ENCODE measurements at places on chromosomes 6 and 20.

GRCh38 chr20:15310361-15310760 lies 972.9 kb upstream of the FLRT3 start:
- no peak for DNase-seq

DNA sequence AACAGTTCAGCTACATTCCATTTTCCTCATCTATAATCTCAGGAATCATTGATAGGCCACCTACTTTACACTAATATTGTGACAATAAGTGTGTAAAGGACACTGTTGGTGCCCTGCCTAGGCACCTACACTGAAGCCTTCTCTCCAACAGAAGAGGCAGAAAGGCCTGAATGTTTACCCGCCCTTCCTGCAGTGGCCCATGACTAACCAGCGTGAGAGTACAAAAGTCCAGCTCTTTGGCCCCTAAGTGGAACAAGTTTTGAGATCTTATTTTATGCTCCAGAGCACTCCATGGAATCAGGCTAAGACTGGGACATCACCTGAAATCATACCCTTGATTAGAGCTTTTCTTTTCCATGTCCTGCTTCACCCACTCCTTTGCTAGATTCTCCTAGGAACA lies 359.7 kb downstream of the ARHGAP18 start:
- DNase-seq: no peak

GRCh38 chr6:84137051-84137375 lies 90.4 kb downstream of the CEP162 start:
- no peak for DNase-seq

DNA sequence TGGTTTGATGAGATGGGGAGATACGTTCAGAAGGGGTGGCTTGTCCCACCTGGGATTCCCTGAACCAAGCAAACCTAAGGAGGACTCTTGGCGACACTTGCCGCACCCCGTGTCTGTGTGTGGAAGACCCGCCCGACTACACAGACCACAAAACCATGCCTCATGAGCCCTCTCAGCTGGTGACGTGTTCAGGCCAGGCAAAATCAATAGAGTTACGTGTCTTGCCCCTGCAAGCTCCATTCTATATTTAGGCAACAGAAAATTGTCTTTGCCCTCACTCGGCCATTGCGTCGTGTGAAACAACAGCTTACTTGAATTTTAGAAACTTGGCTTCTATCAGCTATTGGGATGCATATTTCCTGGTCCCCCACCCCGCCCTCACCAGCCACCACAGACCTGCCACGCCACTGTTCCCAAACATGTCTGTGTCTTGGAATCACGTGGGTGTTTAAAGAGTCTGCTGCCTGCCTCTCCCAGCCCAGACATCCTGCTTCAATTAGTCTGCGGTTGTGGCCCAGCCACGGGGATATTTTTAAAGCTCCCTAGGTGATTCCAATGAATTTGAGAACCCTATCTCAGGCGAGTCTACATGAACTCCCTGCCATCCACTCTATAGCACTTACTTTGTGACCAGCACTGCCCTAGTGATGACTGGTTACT lies 279.2 kb upstream of the EXOC2 start:
- DNase-seq: no peak

DNA sequence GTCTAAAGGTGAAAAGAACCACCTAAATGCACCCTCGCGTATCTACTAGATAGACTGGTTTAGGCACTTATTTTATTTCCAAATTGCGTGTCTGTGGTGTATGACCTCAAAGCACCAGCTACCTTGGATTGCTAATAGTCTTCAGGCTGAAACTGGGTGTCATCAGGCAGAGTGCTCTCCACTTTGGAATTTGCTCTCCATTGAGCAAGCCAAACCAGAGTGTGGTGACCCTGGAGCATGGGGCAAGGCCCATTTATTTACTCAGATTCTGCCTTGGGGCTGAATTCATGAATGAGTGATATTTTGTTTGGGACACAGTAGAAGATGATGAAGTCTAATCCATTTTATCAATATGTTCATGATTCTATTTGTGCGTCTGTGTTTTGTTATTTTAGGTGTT lies 812.8 kb upstream of the SLC35B3 start:
- DNase-seq: no peak

DNA sequence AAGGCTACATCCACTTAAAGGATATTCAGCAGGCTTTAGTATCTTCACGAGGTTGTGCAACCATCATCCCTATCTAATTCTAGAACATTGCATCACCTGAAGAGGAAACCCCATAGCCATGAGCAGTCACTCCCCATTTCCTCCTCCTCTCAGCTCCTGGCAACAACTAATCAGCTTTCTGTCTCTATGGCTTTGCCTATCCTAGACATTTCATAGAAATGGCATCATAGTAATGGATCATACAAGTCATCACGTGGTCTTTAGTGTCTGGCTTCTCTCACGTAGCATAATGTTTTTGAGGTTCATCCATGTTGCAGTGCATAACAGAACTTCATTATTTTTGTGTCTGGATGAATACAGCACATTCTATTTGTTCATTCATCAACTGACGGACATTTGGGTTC lies 20.5 kb downstream of the SNAI1 start:
- no peak for DNase-seq

GRCh38 chr6:147204060-147204785 lies at the start of gene STXBP5:
TSS of gene STXBP5 (plus strand) at chr6:147204417. CDS start at chr6:147204533, 116 bp downstream.
- DNase-seq: peak; percentile 39

DNA sequence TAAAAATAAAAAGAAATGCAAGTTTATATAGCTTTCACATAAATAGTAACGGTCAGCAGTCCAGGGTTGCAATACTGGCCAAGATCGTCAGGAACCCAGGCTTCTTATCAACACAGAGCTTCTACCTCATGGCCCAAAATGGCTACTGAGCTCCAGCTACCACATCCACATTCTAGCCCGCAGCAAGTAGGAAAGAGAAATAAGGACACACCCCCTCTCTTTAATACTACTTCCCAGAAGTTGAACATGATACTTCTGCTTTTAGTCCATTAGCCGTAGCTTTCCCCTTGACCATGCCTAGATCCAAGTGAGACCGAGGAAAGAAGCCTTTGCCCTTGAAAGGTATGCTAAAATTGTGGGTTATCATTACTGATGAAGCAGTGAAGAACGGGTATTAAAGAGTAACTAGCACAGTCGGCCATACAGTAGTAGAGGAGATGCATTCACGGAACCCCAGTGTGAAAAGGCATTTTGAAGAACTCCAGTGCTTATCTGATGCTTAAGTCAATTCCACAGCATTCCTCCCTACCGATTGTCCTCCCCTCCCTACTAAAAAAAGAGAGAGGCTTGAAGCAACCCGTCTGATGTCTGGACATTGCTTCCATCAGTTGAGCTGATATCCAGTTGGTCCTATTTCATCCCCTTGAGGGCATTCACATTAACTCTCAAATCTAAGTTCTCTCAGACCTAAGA lies 226.9 kb upstream of the RREB1 start:
- no peak for DNase-seq

DNA sequence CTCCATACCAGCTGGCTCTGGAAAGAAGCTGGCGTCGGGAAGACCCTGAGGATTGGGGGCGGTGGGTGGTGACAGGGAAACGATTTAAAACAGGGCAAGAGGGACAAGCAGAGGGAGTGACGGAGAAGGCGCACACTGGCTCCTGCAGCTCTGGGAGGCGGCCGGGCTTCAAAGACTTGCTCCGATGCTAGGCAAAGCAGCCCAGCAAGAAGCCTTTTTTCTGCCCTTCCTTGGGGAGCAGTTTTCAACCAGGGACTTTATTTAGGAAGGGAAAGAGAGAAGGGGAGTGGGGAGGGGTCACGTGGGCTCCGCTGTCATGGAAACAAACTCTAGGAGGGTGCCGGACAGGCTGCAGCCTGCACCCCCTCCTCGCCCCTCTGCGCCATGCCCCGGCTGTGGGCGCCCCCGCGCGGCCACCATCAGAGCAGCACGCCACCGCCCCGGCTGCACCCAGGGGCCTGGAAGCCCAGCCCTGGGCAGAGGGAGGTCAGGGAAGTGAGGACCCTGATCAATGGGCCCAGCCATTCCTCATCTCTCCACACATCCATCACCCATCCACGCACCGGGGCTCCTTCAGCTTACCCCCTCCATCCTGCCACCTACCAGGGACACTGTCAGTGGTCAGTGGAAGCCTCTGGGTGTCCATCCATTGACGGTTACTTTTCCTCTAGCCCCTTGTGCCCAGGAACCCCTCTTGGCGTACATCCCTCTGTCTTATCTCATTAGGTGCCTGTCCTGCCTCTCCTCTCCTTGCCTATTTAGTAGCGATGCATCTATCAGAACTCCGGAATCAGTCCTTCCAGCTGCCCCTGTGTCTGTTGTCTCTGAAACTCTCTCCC lies 66.6 kb upstream of the CCDC167 start:
- DNase-seq: peak; percentile 68

DNA sequence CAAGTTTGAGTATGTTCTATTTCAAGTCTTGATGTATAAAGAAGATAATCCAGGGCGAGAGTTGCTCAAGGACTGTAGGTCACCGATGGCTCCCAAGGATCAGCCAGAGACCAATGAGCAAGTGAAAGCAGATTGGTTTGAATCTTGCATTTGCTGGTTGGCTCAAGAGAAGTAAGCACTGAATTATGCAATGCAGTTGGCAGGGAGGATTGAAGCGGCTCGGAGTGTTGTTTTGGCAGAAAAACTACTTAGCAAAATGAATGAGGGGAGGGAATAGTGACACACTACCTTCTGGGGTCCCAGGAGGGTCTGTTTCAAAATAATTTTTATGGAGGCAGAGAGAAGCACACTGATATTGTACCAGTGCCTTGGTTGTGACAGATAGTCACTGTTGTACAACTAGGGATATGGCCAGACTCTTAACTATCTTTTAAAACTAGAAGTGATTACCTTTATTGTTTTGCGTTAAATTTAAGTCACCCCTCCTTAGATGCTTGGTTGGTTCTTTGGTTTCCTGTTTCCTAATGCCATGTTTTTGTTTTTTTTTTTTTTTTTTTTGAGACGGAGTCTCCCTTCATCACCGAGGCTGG lies 15.7 kb downstream of the SASH1 start:
- no peak for DNase-seq

DNA sequence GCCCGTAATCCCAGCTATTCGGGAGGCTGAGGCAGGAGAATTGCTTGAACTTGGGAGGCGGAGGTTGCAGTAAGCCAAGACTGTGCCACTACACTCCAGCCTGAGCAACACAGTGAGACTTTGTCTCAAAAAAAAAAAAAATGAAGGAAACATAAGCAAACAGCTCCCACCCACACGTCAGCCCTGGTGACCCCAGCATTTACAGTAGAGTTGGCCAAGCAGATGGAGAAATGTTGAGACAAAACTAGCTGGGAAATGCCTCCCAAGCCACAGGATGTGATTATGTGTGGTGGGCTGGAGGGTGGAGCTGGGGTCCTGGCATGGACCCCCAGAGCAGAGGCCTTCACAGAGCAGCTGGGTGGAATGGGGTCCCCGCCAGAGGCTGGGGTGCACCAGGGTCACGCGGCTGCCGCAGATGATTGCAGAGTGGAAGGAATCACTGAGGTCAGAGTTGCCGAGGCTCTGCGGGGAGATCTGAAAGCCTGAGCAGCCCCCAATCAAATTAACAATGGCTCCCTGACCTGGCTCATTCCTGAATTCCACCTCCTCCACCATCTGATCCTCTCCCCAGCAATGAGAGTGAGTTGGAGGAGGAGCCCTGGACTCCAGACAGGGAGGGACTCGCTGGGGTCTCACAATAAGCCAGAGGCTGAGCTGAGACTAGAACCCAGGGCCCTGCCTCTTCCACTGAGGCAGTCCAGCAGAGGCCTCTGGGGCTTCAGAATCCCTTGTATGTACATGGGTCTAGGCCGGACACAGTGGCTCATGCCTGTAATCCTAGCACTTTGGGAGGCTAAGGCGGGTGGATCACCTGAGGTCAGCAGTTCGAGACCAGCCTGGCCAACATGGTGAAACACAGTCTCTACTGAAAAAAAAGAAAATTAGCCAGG lies 34.7 kb upstream of the TGM2 start:
- no peak for DNase-seq

GRCh38 chr20:39874049-39874893 lies 814.8 kb downstream of the MAFB start:
- DNase-seq: no peak

DNA sequence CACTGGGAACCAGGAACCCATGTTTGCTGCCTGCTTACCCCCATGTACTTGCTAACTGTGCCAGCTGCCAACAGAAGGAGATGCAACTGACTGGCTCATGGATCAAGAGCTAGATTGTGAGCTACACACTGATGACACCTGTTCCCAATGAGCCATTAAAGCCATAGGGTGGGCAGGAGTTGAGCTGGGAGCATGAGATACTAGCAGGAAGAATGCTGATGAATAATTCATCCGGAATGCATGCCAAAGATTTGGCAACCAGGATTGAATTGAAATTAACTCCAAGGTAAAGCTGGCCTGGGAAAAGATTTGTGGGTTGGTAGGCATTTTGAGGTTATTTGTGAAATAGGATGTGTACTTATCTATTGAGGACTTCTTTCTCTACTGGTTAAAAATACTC lies 631.1 kb downstream of the KIF16B start:
- no peak for DNase-seq

Data from naive B cell (primary cell).